ENCODE measurements at places on chromosomes 4 and X.

GRCh38 chrX:147917700-147918695, 6.3 kb downstream of the FMR1 start:
- no peak for DNase-seq

DNA sequence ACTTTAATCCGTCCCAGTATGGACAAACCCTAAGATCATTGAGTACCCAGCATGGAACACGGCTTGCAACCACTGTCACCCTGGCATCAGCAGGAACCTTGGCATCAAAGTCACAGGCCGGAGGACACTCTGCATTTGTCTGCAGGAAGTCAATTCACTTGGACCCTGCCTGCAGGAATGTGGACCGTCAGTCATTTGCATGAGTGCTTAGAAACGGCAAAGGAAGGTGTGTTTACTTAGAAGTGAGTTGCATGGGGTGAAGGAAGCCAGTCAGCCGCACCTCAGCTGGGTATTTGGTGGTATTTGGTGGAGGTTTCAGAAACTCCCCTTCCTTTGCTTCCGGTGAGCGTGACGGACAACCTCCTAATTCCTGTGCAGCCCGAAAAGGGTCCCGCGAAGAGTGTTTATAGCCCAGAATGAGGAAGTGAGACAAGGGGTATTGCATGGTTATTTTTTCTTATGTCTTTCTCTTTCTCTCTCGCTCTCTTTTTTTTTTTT, 15.5 kb downstream of the P2RY8 start:
- DNase-seq, result no peak

- DNase-seq, result no peak
Observed at GRCh38 chrX:133527825-133528224, 112.5 kb upstream of the GPC4 start.

DNA sequence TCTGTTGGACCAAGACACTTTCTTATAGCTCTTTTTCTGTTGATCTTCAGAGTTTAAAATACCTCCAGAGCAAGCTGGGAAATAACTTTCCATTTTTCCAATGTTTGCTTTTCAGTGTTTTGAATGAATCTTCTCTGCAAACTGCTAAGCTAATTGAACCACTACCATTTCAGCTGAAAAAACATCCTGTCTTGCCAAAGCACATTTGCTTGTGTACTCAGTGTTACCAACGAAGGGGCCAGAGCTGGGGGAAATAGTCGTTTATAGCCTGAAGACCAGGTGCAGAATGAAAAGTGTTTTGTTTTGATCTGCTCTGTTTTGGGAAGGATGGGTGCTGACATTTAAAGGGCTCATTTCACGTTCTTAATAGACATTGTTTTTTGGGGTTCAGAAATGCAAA, 88.4 kb upstream of the CLNK start:
- no peak for DNase-seq

DNA sequence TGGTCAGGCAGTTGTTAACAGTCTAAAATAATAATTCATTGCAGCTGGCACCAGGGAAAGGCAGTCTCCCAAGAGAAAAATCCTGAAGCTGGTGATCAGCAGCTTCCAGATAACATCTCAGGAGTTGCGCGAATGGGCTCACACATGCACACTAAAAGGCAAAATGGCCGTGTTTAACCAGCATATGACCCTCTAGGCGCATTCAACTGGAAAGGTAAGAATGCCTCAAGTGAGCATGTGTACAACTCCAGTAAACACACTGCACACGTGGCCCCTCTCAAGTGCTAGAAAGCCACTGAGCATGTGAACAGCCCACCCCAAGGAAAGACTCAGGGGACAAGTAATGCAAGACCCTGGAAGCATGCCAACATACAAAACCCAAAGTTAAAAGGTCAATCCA, 33.1 kb downstream of the STPG2 start:
- peak; percentile 94 for DNase-seq

- no peak for DNase-seq
Observed at GRCh38 chr4:152310257-152310656, 225.6 kb downstream of the FBXW7 start.

- DNase-seq, result no peak
Observed at GRCh38 chr4:8395504-8396296, 44.8 kb downstream of the ACOX3 start.

DNA sequence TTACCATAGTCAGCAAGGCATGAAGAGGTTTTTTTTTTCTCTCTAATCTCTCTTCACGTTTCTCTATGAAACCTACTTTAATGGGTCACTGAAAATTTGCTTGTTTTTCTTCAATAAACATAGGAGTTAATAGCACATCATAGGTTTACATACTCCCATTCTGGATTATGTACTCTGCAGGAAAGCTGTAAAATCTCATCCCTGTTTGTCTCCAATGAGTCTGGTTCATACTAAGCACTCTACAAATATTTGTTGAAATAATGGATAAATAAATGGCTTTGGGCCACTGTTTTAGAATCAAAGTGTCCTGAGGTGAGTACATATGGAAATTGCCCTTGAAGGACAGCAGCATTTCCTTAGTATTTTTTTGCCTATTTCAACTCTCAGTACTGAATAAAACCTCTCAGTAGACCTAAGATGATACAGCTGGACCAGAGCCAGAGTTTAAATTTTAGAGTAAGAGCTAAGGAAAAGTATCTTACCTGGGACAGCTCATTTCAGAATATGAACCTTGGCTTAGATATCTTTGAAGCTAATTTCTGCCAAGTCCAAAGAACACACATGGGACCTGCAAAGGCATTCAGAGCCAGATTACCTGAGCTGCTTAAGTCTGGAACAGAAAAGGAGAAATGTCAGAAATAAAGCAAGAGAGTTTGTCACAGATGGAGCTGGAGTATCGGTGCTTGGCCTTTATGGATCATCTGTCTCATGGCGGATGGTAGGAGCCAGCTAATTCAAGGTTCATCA, 34.4 kb downstream of the PF4 start:
- DNase-seq, result no peak

DNA sequence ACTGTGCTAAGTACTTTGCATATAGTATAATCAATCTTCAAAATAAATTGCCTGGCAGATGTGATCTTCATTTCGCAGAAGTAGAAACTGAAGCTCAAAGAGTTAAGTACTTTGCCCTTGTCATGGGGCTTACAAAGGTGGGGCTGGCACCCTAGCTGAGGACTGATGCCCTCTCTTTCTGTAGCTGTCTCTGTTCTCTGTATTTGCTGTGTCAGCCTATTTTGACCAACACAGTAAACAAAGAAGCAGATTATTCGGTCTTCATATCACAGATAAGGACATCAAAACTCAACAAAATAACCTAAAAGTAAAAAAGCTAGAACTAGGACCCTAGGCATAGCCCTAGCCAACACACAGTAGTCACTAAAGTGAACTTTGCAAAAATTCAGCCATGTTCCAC, 570.5 kb upstream of the TENM3 start:
- no peak for DNase-seq

GRCh38 chr4:53889326-53890055, 174.9 kb downstream of the CHIC2 start:
- no peak for DNase-seq

DNA sequence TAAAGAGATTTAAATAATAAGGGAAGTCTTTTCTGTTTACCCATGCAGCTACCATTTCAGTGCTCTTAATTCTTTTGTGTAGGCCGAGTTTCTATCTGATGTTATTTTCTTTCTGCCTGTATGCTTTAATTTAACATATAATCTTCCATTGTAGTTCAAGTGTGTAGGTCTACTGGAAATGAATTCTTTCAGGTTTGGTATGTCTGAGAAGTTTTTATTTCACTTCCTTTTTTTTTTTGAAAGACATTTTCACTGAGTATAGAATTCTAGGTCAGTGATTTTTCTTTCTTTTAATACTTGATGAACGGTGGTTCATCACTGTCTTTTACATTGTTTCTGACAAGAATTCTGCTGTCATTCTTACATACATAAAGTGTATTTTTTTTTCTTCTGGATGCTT, 42.1 kb downstream of the VAMP7 start:
- DNase-seq, result no peak

GRCh38 chrX:21193196-21193595, 181.0 kb upstream of the CNKSR2 start:
- DNase-seq, result no peak

DNA sequence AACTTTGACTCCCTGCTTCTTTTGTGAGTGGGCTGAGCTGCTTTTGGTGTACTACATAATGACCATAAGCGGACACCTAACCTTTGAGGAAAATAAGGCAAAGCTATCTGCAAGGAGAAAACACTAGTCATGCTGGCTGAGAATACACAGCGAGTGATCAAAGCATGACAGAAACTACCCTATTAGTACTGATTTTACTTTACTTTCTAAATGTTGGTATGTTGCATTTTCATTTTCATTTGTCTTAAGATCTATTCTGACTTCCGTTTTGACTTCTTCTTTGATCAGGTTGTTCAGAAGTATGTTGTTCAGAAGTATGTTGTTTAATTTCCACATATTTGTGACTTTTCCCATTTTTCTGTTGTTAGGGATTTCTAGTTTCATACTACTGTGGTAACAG, 361.1 kb downstream of the TRAM1L1 start:
- DNase-seq, result no peak

DNA sequence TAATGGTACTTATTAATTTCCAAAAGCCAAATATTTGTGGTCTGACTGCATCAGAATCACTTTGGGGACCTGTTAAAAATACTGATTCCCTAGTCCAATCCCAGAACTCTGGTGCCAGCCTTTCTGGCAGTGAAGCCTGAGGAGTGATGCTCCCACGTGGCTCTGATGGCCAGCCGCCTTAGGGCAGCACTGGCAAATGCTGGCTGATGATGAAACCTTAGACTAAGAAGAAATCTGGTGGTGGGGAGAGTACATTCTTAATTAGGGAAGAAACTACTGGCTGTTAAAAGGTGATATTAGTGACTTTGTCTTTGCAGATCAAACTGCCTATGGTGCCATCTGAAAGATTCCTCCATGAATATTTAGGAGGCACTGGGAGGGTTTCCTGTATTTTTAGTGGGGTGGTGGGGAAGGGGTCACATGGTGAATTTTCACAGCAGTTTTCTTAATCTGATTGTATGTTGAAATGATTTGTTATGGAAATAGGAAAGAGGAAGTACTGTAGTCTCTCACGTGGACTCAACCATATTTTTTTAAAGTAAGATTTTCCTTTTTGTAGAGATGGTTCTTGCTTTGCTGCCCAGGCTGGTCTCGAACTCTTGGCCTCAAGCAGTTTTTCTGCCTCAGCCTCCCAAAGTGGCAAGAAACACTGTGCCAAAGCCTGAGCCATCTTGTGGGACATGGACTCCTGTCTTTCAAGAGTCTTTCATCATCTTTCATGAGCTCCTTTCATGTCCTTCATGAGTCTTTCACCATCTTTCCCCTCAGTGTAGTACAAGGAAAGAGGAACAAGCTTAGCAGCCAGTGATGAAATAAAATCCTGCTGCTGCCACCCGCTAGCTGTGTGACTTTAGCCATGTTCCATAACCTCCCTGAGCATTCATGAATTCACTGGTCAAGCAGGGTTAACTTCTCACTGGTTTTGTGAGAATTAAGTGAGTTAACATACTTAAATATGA, 90.8 kb downstream of the ZNF330 start:
- DNase-seq, result no peak

DNA sequence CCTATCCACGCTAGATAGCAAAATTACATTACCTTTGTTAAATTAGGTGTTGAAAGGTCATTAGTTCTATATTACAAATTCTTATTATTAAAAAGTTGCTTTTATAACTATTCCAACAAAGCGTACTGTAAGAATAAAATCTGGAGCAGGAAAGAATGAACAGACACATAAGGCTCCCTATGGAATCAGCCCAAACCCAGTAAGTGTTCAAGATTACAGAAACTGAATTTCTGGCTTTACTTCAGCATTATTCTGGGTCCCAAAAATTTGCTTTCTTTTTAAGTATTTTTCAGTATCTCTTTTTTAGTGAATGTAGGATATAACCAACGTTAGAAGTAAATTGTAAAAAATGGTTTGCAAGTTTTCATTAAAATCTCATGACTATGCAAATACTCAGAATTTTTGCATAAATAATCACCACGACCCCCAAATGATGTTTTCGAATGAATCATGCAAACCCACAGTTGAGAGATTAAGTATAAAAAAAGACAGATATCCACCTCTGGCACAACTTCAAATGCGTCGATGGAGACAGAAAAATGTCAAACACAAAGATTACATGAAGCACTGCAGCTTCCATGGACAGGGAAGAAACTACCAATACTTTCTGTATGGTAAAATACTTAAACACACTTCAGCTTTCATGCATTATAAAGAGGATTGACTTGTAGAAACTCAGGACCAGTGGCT, 238.5 kb downstream of the RASL11B start:
- DNase-seq, result no peak

DNA sequence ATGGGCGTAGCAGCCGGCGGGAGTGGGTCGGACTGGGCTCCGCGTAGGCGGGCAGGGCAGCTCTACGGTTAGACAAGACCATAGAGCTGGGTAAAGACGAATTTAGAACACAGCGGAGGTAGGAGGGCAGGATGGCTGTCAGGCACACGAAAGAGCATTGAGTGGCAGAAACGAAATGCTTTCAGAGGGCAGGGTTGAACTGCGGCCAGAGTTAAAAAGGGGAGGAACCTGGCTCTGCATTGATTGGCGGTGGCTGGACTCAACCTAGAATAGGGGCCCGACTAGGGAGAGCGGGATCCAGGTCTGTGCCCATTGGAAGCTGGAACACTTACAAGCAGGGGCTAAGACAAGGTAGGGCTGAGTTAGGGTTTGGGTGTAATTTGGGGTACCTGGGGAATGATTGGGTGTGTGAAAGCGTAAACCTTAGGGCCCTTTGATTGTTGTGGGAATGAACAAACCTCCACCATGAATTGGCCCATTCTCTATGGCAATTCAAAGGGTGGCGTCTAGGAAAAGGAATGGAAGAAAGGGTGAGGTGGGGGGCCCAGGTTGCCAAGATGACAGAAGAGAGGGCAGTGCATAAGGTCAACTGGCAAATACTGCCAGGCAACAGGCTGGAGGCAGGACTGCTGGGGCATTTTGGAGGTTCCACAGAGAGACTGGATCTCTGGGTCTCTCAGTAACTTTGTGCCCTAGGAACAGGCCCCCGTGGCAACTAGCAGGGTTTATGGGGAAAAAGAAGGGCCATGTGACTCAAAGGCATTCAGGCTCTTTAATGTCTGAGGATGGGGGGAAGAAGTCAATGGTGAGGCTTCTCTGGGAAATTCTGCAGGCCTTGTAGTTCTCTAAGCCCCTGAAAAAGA, 911 bp upstream of the ELK1 start:
- no peak for DNase-seq

Measured in DMS79 (cell line).